ENCODE measurements at places on chromosomes 2 and 18. TPM values are rescaled to one million over a fixed set of nuclear protein-coding genes. Genes with fewer than 3 reads are reported as not detected.
A peak's percentile ranks its signal among the peaks of the same experiment; 100 is the strongest.

DNA sequence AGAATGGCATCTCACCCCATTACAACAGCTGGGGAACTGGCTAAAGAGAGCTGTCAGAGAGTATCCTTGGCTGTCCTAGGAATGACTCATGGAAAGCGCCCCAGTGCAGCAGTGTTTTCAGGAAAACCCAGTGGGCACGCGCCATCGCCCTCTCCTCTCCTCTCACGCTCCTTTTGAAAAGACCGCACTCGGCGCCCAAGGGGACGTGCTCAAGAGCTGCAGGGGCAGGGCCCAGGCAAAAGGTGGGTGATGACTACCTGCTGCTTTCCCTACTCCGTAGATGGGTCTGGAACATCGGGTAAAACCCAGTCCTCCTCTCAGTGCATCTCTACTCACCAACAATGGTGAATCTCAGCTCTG, 68.1 kb downstream of the EMILIN2 start:
- DNase-seq = peak; percentile 56
- no peak overlapping the region for H3K27ac ChIP-seq
- no peak overlapping the region for H3K4me3 ChIP-seq
- no peaks in the 10 kb centered on the region for H3K27me3 ChIP-seq
- peaks cover 15% of the 10 kb centered on the region for H3K36me3 ChIP-seq
- peaks cover 7% of the 10 kb centered on the region for H3K4me1 ChIP-seq

- DNase-seq = no peak
- peak overlapping the region; percentile 18 for H3K27ac ChIP-seq
- H3K4me3 ChIP-seq = no peak overlapping the region
- H3K36me3 ChIP-seq = no peaks in the 10 kb centered on the region
Observed at GRCh38 chr2:66538291-66538690, 103.4 kb downstream of the MEIS1 start.

GRCh38 chr2:70892750-70893149, 43.0 kb upstream of the ATP6V1B1 start:
- H3K4me3 ChIP-seq = no peak overlapping the region
- no peaks in the 10 kb centered on the region for H3K36me3 ChIP-seq
- no peak overlapping the region for H3K27ac ChIP-seq
- peaks cover 78% of the 10 kb centered on the region for H3K27me3 ChIP-seq
- DNase-seq = no peak
- peaks cover 16% of the 10 kb centered on the region for H3K4me1 ChIP-seq

Gene KIF5C
- total RNA-seq = 7.3 TPM

Gene SCYGR4
- total RNA-seq = not detected
